NCI-H524 treated with DMSO at 0.1 percent for 48 hours (cell line): ENCODE measurements at places on chromosomes 6 and 20.

DNA sequence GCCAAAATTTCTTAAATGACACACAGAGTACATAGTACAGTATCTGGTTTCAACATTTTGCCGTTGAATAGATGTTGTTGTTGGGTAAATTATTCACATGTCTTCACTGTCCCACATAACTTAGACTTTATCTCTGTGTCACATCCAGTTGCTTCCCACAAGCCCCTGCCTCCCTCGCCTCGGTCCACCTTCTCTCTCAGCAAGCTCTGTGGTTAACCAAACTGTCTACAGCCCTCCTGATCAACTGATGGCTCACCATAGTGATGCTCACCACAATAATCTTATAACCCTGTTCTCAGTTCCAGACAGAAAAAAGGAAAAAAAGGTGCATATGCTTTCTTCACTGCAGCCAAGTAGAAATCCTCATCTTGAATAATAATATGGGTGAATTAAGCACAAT is 23.0 kb downstream of the IL17F start:
- DNase-seq, result no peak

DNA sequence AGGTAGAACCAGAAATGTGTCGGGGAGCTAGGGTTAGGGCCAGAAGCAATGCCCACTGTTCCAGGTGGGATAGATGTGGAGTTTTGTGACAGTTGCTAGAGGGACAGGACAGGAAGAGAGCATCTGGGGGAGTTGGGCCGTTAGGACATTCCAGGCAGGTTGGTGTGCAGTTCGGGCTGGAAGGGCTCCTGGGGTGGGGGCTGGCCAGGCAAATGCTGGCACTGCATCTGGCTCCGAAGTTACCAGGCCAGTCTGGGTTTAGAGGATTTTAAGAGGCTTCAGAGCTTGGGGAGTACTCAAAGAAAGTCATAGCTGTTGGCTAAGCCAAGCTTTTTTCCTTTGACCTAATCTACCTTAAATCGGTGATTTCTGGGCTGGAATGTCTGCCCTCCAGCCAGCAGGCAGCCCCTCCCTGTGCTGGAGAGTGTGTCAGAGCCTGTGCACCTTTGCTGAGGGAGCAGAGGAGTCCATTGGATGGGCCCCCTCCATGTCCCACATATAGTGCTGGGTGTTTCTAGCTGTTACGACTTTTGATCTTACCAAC is 20.8 kb downstream of the PLCG1 start:
- DNase-seq, result no peak

GRCh38 chr6:8556370-8557013 is 121.1 kb upstream of the SLC35B3 start:
- DNase-seq, result no peak

GRCh38 chr6:132404736-132405135 is 3.5 kb upstream of the MOXD1 start:
- DNase-seq, result no peak

GRCh38 chr6:42453654-42454427 is 2.1 kb upstream of the TRERF1 start:
- DNase-seq, result no peak

- DNase-seq, result no peak
These were observed at the start of gene HSPA12B for GRCh38 chr20:3732327-3733118. HSPA12B (plus strand) TSS chr20:3732685; CDS start chr20:3738675, 5,990 bp downstream.
